Activated CD4-positive, alpha-beta T cell treated with anti-CD3 and anti-CD28 coated beads for 36 hours (primary cell): ENCODE measurements at places on chromosomes 1 and 21.
A peak's percentile ranks its signal among the peaks of the same experiment; 100 is the strongest.

DNA sequence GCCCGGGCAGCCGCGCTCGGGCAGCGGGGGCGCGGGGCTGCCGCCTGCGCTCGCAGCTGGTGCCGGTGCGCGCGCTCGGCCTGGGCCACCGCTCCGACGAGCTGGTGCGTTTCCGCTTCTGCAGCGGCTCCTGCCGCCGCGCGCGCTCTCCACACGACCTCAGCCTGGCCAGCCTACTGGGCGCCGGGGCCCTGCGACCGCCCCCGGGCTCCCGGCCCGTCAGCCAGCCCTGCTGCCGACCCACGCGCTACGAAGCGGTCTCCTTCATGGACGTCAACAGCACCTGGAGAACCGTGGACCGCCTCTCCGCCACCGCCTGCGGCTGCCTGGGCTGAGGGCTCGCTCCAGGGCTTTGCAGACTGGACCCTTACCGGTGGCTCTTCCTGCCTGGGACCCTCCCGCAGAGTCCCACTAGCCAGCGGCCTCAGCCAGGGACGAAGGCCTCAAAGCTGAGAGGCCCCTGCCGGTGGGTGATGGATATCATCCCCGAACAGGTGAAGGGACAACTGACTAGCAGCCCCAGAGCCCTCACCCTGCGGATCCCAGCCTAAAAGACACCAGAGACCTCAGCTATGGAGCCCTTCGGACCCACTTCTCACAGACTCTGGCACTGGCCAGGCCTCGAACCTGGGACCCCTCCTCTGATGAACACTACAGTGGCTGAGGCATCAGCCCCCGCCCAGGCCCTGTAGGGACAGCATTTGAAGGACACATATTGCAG lies 3.0 kb downstream of the ARTN start:
- DNase-seq, result peak; percentile 51

GRCh38 chr1:41670217-41670957 lies 185.9 kb upstream of the EDN2 start:
- DNase-seq, result peak; percentile 52

DNA sequence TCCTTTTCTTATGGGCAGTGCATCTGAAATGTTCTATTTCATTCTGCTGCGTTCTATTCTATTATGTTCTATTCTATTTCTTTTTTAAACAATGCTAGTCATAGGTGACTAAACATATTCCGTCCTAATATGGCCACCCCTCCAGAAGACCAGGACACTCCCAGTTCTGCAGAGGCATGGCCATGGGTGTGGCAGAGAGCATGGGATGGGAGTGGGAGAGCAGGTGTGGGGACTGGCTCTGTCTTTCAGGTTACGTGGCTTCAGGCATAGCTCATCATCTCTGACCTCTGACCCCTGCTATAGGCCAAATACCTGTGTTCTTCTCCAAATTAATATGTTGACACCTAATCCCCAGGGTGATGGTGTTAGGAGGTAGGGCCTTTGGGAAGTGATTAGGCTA lies 33.4 kb upstream of the TLR5 start:
- no peak for DNase-seq

GRCh38 chr1:32377541-32378220 lies 15.3 kb downstream of the TSSK3 start:
- no peak for DNase-seq

DNA sequence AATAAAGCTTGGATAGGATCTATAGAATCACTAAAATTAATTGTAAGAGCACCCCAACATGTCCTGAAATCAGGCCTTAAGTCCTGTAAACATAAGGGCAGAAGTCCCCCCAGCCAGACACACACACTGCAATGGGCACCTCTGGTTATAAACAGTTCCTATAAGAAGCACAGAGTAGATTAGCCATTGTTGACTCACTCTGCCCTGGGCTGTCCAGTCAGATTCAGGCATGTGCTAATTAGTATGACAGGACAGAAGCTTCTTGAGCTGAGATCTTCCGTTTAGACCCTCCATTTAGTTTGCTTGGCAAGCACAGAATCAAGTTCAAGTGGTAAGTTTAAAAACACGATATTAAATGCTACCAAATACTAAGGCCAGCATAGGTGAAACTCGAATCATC lies 11.8 kb upstream of the DENND1B start:
- no peak for DNase-seq

- DNase-seq, result no peak
These were observed 164.0 kb upstream of the ARHGEF16 start for GRCh38 chr1:3290438-3290837.

DNA sequence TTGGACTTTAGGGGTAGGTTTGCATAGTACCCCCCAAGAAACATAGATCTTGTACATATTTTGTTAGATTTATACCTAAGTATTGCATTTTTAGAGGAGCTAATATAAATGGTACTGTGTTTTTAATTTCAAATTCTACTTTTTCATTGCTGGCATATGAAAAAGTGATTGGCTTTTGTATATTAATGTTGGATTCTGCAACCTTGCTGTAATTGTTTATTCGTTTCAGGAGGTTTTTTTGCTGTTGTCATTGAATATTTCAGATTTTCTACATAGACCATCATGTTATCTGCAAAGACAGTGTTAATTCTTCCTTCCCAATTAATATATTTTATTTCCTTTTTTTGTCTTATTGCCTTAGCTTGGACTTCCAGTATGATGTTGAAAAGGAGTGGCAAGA lies 23.0 kb upstream of the EDARADD start:
- DNase-seq, result no peak

DNA sequence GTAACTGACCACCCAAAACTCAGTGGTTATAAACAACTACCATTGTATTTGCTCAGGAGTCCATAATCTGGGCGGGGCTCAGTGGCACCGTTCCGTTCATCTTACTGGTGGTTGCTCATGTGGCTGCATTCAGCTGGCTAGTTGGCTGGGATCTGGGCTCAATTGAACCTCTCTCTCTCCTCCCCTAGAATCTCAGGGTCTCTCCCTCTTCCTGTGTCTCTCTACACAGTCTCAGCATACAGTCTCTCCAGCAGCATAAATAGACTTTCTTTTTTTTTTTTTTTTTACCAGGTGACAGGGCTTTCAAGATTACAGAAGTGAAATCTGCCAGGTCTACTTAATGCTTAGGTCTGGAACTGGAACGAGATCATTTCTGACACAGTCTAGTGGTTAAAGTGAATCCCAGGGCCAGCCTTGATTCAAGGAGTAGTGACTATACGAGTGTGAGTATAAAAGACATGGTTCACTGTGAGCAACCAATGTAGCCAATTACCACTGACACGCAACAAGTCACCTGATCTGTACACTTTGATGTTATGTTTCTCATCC lies 193.7 kb upstream of the ESRRG start:
- no peak for DNase-seq

- DNase-seq, result no peak
These were observed 12.9 kb downstream of the NEK7 start for GRCh38 chr1:198169672-198170071.

DNA sequence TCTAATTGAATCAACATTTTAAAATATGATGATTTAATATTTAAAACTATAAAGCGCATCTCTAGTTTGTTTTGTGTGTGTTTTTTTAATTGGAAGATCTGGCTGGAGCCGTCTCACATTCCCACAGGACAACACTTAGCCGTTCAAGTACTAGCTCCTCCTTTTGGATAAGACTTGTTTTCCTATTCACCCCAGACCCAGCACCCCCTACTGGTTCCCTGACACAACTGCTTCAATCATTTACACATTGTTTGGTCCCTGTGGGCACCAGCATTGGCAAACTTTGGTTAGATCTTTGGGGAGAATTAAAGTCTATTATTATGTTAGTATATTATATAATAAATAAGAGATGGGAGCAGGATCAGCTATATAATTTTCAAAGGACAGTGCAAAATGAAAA lies 34.5 kb downstream of the TYW3 start:
- DNase-seq, result peak; percentile 18

GRCh38 chr1:19615438-19615837 lies 28.7 kb upstream of the NBL1 start:
- DNase-seq, result no peak

DNA sequence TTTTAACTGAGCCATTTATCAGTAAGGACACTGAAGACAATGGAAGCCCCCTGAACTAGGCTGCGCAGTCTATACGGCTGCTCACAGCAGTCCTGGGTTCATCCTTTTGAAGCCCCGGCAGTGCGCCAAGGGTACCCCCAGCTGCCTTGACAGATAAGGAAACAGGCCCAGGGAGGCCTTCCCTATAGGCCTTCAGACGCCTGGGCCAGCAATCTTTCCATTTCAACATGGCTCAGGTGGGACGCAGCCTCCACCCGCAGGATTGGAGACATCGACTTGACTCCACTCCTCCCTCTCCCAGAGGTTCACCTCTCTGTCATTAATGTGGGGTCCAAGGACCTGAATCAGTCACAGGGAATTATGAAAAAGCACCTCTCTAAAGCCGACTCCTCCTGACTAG lies 2.8 kb upstream of the LYPD8 start:
- DNase-seq, result no peak

GRCh38 chr1:196144588-196144987 lies 463.7 kb downstream of the KCNT2 start:
- DNase-seq, result no peak

DNA sequence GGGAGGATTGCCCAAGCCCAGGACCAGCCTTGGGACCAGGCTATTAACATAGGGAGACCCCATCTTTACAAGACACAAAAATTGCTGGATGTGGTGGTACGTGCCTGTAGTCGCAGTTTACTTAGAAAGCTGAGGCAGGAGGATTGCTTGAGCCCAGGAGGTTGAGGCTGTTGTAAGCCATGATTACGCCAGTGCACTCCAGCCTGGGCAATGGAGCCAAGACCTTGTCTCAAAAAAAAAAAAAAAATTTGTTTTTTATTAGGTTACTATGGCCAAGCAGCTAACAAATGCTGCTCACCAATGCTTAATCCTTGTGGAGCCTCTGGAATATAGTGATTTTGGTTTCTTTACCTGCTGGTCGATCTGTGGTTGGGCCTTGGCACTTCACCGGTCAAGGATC lies 8.8 kb downstream of the ARID1A start:
- no peak for DNase-seq

GRCh38 chr1:29282924-29283803 lies 46.8 kb downstream of the PTPRU start:
- DNase-seq, result peak; percentile 59
